ENCODE measurements at places on chromosomes 3 and 15. TPM values are rescaled to one million over a fixed set of nuclear protein-coding genes. Genes with fewer than 3 reads are reported as not detected.

CSPG4 gene
- 0.13 TPM for total RNA-seq

LRRIQ4 gene
- total RNA-seq, result not detected

MOBP gene
- total RNA-seq, result 0.02 TPM

MYH15 gene
- total RNA-seq, result 0.06 TPM

HRG gene
- total RNA-seq, result not detected

P2RY12 gene
- total RNA-seq, result not detected

FRMD5 gene
- 2.1 TPM for total RNA-seq

EXD1 gene
- total RNA-seq, result 0.14 TPM

KCNMB2 gene
- not detected for total RNA-seq

IQGAP1 gene
- total RNA-seq, result 291 TPM

KIF15 gene
- 7.4 TPM for total RNA-seq

All from A549 treated with AZD2906 at 1 μM for 4 hours (cell line).